ENCODE measurements at places on chromosomes 3 and 15. TPM values are rescaled to one million over a fixed set of nuclear protein-coding genes. Genes with fewer than 3 reads are reported as not detected.

SMARCC1 gene
- total RNA-seq = 37.6 TPM

CCDC39 gene
- under 0.01 TPM for total RNA-seq

GOLGA8N gene
- 3.1 TPM for total RNA-seq

HEMK1 gene
- 10.8 TPM for total RNA-seq
